ENCODE measurements at places on chromosomes 13 and 19.

- DNase-seq: no peak
These were observed 653.0 kb upstream of the GPC6 start for GRCh38 chr13:92573467-92574057.

- DNase-seq: no peak
These were observed 13.2 kb downstream of the NANOS3 start for GRCh38 chr19:13890136-13890535.

DNA sequence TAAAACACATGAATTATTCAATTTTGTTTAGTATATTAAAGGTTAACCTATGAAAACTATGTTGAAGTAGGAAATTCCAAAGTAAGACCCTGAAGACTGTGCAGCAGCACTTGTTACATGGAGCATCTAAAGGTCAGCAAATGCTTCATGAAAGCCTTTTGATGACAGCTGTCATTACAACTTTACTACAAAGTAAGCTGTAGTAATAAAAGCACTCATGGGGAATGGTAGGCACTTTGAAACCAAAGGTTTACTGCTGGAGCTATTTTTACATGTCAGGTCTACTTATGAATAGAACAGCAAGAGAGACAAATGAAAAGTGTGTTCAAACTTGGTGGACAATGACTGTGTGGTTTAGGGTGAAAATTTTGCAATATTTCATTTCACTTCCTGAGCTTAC is 672.5 kb upstream of the PCDH20 start:
- no peak for DNase-seq

GRCh38 chr13:55345224-55345623 is 1795.5 kb upstream of the PRR20A start:
- DNase-seq: no peak

DNA sequence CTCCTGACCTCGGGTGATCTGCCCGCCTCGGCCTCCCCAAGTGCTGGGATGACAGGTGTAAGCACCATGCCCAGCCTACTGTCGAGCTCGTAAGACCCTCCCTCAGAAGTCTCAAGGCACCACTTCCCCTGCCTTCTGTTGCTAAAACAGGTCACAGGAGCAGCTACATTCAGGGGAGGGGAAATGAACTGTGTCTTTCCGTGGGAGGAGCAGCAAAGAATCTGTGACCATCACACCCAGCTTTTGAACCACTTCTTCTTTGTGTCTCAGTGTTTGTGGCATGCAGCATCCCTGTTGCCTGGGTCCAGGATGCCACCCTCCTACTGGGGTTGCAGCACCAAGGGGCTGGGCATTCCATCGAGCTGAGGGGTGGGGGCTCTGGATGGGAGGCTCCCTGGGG is 7.7 kb upstream of the CSNK1G2 start:
- DNase-seq: no peak

DNA sequence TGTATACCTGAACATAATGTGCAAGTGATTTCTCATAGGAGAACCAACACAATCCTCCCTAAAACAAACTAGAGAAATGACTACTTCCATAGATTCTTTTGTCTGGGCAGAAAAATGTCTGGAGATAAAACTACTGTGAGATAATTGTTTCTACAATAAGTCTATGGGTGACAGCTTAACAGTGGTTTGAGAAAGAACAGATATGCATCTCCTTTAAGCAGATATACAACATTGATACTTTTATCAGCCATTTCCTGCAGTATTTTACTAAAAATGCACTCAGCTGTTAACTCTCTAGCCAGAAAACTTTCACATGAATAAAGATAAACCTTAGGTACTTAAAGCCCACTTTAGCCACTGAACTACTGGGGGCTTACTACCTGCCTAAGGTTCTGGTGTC is 1132.4 kb downstream of the EFNB2 start:
- DNase-seq: no peak

DNA sequence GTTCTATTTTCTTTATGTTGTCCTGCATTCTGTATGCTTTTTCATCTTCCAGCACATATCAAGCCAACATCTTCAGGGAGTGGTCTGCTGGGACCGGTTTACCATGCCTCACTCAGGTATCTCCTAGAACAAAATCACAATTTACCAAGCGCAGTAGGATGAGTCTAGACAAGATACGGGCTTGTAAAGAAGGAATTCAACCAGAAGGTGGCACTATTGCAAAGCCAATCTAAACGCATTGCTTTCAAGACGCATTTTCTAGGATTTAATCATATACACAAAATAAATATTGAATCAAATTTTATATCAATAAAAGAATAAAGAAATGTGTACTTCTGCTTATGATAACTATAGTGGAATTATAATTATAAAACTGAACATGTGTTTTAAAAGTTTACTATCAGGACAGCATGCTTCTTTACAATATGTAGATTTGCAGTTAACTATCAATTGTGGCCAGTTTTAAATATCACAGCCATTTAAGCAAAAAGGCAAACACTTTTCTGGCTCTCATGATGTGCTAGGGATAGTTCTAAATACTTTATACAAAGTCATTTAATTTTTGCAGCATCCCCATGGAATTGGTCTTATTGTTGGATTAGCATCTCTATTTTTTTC is 16.1 kb upstream of the TPP2 start:
- no peak for DNase-seq

GRCh38 chr19:35285095-35285449 is 2.7 kb downstream of the HAMP start:
- DNase-seq: no peak

- DNase-seq: no peak
These were observed 22.3 kb downstream of the PLEKHJ1 start for GRCh38 chr19:2213799-2214198.

DNA sequence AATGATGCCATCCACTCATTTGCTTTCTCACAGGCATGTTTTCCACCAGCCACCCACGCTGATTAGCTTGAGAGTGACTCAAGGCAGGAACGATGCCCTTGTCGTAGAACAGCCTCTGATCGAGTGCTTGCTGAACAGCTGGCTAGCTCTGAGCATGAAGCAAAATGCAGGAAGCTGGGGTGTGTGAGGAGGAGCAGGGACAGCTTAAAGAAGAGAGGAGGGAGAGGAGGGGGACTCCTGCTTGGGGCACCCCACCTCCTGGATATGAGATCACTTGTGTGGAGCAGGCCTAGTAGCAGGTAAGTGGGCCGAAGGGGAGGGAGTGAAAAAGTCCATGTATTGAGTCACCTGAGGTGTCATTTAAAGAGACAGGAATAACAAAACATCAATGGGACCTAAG is 48.8 kb downstream of the IRS2 start:
- no peak for DNase-seq

DNA sequence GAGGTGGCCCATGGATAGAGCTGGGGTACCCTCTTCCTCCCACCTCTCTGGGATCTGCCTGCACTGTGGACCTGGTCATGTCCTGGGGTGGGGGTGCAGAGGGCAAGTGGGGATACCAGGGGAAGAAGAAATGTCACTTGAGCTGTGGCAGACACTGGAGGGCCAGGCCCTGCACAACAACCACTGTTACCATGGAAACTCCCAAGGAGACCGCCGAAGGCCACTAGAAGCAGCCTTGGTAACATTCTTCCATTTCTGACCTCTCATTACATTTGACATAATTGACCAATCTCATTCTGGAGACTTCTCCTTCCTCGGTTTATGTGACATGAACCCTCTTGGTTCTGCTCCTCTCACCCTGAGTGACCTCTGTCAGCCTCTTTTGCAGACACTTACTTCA is 179.9 kb upstream of the SERP2 start:
- no peak for DNase-seq

DNA sequence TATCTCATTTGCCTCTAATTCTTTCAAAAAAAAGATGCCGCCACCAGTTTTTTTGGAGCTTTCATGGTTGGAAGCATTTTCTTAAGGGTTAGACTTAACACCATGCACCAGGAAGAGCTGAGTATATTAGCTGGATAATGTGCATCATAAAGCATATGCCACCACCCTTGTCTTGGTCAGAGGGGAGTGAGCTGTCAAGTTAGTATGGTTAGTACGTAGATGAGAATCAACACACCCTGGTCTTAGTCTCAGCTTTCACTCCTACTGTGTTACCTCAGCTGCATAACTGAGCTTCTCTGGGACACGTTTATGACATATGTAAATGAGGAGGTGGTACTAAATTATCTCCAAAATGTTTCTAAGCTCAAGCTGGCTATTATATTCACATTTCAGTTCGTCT is 415.6 kb downstream of the DCT start:
- DNase-seq: no peak

DNA sequence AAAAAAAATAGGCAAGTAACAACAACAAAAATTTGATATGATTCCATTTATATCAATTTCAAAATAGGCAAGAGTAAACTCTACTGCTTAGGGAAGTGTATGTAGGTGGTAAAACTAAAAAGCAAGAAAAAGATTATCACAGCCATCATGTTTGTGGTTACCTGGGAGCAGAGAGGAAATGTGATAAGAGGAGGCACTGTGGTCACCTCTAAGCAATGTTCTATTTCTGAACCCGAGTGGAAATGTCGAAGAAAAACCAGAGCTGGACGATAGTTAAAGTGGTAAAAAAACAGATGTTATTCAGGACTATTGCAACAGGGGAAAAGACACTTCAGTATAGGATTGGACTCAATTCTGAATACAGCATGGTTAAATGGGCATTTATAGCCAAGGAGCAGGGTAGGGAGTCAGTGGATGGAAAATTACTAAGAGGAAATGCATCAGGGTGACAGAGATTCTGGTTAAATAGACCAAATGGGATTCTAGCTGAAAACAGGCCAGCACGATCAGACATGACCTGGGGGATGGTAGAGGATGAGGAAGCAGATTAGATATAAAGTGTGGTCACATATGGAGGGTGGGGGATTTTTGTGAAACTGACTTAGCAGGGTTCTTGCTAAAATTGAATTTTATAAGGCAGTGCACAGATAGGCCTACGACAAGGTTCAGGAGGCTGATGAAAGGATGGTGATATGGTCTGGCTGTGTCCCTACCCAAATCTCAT is 6.0 kb upstream of the TEX30 start:
- no peak for DNase-seq

DNA sequence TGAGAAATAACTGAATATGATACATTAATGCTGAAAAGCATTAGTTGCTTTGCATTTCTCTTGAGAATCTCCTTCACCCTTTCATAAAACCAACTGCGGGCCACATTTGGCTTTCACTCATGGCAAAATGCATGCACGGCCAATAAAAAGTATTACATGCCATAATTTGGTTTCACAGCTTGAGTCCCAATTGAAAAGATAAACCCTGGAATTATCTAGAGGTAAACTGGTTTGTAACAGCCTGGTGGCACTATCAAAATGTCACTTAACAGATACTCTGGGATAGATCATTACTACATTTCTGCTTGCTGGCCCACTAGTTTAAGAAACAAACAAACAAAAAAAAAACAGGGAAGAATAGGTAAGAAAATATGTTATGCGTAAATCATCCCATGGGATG is 3.9 kb downstream of the OBI1 start:
- no peak for DNase-seq

- DNase-seq: no peak
These were observed 280.1 kb downstream of the PCDH20 start for GRCh38 chr13:61135583-61135982.

- DNase-seq: no peak
These were observed 13.1 kb downstream of the NOP53 start for GRCh38 chr19:47758443-47758804.

DNA sequence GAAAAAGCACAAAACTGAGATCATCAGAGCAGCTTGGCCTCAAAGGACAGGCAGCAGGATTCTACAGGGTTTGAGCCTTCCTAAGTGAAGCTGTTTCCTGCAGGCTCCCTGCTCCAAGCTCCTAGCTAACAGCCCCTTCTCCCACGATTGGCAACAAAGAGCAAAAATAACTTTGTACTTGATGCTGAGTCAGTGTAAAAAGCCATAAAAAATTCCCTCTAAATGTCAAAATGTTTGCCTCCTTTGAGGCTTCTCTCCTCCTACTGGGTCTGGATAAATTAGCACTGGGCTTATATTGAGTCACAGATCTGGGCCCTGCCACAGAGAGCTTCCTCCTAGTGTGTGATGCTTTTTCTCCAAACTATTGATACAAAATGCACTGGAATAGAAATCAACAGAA is 153.3 kb downstream of the TNFRSF19 start:
- no peak for DNase-seq

GRCh38 chr19:17281391-17282304 is at the start of gene ANKLE1:
TSS of gene ANKLE1 (plus strand) at chr19:17281901. CDS start at chr19:17281921, 20 bp downstream.
- DNase-seq: no peak

GRCh38 chr13:92270990-92271389 is 872.6 kb downstream of the GPC5 start:
- DNase-seq: no peak

GRCh38 chr19:45049073-45049736 is 10.4 kb downstream of the CLASRP start:
- no peak for DNase-seq

GRCh38 chr13:95624020-95624419 is 20.5 kb downstream of the DZIP1 start:
- no peak for DNase-seq

DNA sequence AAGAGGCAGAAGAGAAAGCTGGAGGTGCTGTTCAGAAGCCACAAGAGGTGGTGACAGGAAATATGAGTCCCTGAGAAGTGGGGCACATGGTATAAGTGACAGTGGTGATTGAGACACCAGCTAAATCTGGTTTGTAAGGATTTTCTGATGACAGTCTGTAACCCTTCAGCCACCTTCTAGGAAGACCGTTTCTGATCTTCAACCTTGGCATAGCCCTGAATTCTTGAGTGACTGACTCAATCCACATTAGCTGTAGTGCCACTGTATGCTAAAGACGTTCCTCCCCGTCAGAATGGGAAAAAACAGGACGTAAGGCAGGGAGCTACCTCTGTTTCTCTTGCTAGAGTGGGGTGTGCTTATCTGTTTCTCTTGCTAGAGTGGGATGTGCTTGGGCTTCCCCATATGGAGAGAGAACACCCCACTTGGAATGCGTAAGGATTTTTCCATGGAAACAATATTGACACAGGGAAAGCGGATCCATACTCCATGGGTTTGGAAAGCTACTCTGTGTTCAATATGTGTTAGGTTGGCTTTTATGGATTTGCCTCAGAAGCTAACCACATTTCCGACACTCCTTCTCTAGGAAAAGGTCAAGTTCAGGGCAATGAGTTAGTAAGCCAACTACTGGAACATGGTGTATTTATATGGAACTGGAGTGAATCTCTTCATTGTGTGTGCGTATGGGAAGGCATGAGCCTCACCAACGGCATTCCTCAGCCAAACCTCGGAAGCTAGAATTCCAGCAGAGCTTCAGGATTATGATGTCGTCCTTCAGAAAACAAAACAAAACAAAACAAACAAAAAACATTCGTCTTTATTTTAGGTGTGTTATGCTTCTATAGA is 948.8 kb upstream of the SLC10A2 start:
- no peak for DNase-seq

GRCh38 chr19:14033946-14034345 is 2.4 kb downstream of the IL27RA start:
- no peak for DNase-seq
